Tibial nerve (tissue), 4 donors: ENCODE measurements at places on chromosomes 4 and X.

- no peaks in the 10 kb centered on the region for H3K36me3 ChIP-seq
- H3K4me3 ChIP-seq: peak within 1 kb of the TSS; percentile 93
- DNase-seq: peak; percentile 63
- H3K4me1 ChIP-seq: peaks cover 67% of the 10 kb centered on the region
- peak within 1 kb of the TSS; percentile 99 for H3K27ac ChIP-seq
Observed at GRCh38 chr4:139556071-139556723, at the start of gene SETD7. TSS of gene SETD7 (minus strand) at chr4:139556219. CDS start at chr4:139556137, 82 bp downstream.

GRCh38 chrX:50098241-50098640, 102.6 kb downstream of the AKAP4 start:
- no peaks in the 10 kb centered on the region for H3K36me3 ChIP-seq
- no peaks in the 10 kb centered on the region for H3K4me1 ChIP-seq
- no peak overlapping the region for H3K4me3 ChIP-seq
- H3K27me3 ChIP-seq: no peaks in the 10 kb centered on the region

DNA sequence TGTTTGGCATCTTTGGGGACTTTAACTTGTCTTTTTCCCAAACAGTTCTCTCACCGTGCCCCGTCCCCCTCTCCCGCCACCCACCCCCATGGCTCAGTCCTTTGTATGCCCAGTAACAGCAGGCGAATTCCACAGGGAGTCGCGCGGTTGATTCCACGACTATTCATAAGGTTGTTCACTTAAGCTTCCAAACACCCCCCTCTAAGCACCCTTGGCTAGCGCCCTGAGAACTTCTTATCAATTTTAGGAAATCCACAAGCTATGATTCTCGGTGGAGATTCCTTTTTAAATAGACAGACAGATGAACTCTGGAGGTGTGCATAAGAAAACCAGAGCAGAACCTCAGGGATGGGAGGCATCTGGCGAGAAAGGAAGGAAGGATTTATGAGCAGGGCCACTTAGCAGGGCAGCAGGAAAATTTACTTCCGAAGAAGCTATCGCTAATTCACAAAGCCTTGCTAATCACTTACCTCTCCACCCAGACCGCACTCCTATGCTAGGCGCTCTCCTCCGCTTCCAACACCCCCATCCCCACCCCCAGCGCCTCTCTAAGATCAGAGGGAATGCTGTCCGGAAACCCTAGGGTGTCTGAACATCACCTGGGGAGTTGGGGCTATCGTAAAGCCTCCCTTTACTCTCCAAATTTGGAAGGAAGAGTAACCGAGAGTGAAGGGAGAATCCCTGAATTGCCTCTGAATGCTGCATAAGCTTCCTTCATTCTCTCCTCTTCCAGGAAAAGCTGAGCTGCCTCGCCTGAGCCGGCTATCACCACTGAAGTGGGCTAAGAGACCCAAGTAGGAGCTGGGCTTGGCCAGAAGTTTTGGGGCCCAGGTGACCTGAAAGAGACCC, 1.7 kb downstream of the UNC5C start:
- no peaks in the 10 kb centered on the region for H3K4me1 ChIP-seq
- peak overlapping the region; percentile 47 for H3K4me3 ChIP-seq
- DNase-seq: no peak
- H3K36me3 ChIP-seq: no peaks in the 10 kb centered on the region
- no peaks in the 10 kb centered on the region for H3K27me3 ChIP-seq

DNA sequence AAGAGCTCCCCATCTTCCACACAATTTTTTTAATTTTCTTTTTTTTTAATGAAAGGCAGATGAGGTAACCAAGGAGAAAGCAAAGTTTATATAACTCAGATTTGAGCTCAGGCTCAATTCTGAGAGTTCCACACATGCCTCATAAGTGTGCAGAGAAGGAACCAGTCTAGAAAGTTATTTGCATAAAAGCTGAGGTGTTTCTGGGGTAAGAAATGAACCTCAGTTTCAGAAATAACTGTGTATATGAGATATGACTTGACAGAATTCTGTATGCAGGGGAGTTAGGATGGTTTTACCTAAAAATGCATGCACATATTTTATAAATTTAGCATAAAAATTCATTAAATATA, 51.3 kb downstream of the DTHD1 start:
- no peak overlapping the region for H3K27ac ChIP-seq
- no peak for DNase-seq
- H3K27me3 ChIP-seq: no peaks in the 10 kb centered on the region
- no peaks in the 10 kb centered on the region for H3K4me1 ChIP-seq
- no peak overlapping the region for H3K4me3 ChIP-seq
- no peaks in the 10 kb centered on the region for H3K36me3 ChIP-seq

DNA sequence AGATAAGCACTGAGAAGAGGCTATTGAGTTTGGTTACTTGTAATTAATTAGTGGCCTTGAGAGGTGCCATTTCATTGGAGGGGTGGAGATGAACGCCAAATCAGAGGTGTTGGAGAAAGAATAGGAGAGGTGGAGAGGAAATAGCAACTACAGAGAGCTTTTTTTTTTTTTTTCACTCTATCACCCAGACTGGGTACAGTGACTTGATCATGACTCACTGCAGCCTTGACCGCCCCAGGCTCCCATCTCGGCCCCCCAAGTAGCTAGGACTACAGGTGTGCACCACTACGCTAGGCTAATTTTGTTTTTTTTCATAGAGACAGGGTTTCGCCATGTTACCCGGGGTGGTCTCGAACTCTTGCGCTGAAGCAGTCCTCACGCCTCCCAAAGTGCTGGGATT, 5.2 kb downstream of the NHS start:
- no peaks in the 10 kb centered on the region for H3K27me3 ChIP-seq
- no peaks in the 10 kb centered on the region for H3K36me3 ChIP-seq
- H3K4me3 ChIP-seq: no peak overlapping the region
- no peak overlapping the region for H3K27ac ChIP-seq
- no peaks in the 10 kb centered on the region for H3K4me1 ChIP-seq
- DNase-seq: no peak

GRCh38 chr4:98377559-98377958, 116.4 kb downstream of the RAP1GDS1 start:
- H3K36me3 ChIP-seq: peaks cover 17% of the 10 kb centered on the region
- H3K27me3 ChIP-seq: no peaks in the 10 kb centered on the region
- no peak for DNase-seq
- no peak overlapping the region for H3K4me3 ChIP-seq

- no peak overlapping the region for H3K27ac ChIP-seq
- no peaks in the 10 kb centered on the region for H3K4me1 ChIP-seq
- H3K36me3 ChIP-seq: no peaks in the 10 kb centered on the region
- DNase-seq: no peak
- no peak overlapping the region for H3K4me3 ChIP-seq
- no peaks in the 10 kb centered on the region for H3K27me3 ChIP-seq
Observed at GRCh38 chr4:128955751-128956150, 137.6 kb downstream of the SCLT1 start.

GRCh38 chrX:110512341-110512740, 153.7 kb downstream of the RTL9 start:
- H3K36me3 ChIP-seq: no peaks in the 10 kb centered on the region
- H3K27ac ChIP-seq: no peak overlapping the region
- no peaks in the 10 kb centered on the region for H3K27me3 ChIP-seq
- no peaks in the 10 kb centered on the region for H3K4me1 ChIP-seq
- H3K4me3 ChIP-seq: no peak overlapping the region

- no peak overlapping the region for H3K27ac ChIP-seq
- H3K4me3 ChIP-seq: no peak overlapping the region
- H3K36me3 ChIP-seq: no peaks in the 10 kb centered on the region
- DNase-seq: peak; percentile 56
- no peaks in the 10 kb centered on the region for H3K27me3 ChIP-seq
Observed at GRCh38 chr4:915595-915994, 16.5 kb downstream of the GAK start.

DNA sequence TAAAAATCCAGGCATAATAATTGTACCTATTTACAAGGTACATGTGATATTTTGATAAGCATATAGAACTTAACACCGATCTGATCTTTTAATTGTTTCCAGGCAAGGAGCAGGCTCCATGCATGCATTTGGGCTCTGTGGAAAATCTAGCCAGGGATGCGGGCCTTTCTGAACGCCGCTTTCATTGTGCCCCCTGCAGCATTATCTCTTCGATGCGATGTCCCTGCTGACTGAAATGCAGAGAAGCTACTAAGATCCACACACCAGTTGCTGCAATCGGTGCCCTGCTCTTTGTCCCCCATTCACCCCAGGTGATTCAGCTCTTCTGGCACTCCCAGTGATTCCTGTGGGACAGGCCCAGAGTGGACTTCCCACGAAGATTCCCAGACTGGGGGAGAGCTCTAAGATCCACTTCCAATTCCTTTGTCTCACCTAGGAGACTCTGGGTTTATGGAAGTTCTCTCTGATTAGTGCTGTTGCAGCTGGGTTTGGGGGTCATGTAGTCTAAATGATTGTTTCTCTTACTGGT, 254.3 kb upstream of the AGA start:
- H3K4me1 ChIP-seq: no peaks in the 10 kb centered on the region
- no peaks in the 10 kb centered on the region for H3K27me3 ChIP-seq
- H3K4me3 ChIP-seq: no peak overlapping the region
- H3K27ac ChIP-seq: no peak overlapping the region
- H3K36me3 ChIP-seq: no peaks in the 10 kb centered on the region

DNA sequence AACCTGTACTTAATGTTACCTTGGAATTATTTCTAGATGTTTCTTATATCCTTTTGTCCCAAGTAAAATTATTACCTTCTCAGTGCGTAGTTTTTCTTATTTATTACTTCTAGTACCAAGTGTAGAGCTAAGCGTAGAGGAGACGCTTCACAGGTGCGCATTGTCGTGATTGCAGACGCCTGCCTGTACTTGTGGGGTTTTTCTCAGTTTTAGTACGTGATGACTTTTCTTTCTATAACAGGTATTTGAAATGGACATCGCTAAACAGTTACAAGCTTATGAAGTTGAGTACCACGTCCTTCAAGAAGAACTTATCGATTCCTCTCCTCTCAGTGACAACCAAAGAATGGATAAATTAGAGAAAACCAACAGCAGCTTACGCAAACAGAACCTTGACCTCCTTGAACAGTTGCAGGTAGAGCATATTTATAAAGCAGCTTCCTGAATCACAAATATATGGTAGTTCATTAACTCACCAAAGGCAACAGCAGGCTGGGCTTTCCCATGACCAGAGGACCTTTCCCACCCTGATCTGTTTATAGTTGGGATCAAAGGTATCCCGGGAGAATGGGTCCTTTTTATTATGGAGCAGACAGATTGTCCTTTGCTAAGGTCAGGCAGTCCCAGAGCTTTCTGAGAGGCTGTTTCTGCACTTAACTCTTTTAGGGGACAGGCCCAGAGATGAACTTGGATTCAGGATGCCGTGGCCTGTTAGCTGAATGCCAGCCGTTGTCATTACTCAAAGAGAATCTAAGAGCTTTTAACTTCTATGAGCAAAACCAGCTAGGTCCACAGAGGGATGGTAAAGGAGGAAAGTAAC, 172.9 kb downstream of the PTTG2 start:
- peaks cover 23% of the 10 kb centered on the region for H3K4me1 ChIP-seq
- H3K4me3 ChIP-seq: no peak overlapping the region
- no peak for DNase-seq
- peak overlapping the region; percentile 74 for H3K27ac ChIP-seq

- no peaks in the 10 kb centered on the region for H3K27me3 ChIP-seq
- H3K4me1 ChIP-seq: no peaks in the 10 kb centered on the region
- H3K4me3 ChIP-seq: no peak overlapping the region
- no peaks in the 10 kb centered on the region for H3K36me3 ChIP-seq
Observed at GRCh38 chr4:42271096-42271495, 118.6 kb upstream of the BEND4 start.

GRCh38 chr4:38856524-38857337, at the start of gene TLR6:
TSS of gene TLR6 (minus strand) at chr4:38856817. CDS start at chr4:38829473, 27,344 bp downstream.
- H3K4me3 ChIP-seq: peak within 1 kb of the TSS; percentile 36
- no peak for DNase-seq
- no peaks in the 10 kb centered on the region for H3K36me3 ChIP-seq
- no peaks in the 10 kb centered on the region for H3K27me3 ChIP-seq

GRCh38 chr4:188439641-188440311, 300.5 kb downstream of the TRIML1 start:
- H3K4me3 ChIP-seq: no peak overlapping the region
- DNase-seq: no peak
- H3K36me3 ChIP-seq: no peaks in the 10 kb centered on the region

DNA sequence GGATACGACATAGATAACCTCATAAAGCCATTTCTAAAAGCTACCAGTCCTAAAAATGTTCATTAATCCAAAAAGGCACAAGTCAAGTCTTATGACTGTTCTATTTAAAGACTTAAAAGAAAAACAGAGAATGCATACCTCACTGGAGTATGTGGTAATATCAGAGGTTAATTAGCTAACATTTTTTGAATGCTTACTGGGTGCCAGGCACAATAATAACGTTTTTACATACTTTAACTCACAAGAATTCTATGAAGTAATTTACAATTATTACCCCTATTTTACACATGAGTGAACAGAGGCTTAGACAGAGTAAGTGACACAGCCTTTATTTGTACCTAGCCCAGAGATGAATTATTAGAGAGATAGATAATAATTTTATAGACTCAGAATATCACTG, 207.5 kb downstream of the PDGFC start:
- H3K27ac ChIP-seq: no peak overlapping the region
- peaks cover 4% of the 10 kb centered on the region for H3K4me1 ChIP-seq
- DNase-seq: no peak
- H3K4me3 ChIP-seq: no peak overlapping the region
- H3K36me3 ChIP-seq: no peaks in the 10 kb centered on the region

GRCh38 chr4:147425019-147425418, 55.9 kb upstream of the EDNRA start:
- no peaks in the 10 kb centered on the region for H3K36me3 ChIP-seq
- no peak overlapping the region for H3K4me3 ChIP-seq
- no peak overlapping the region for H3K27ac ChIP-seq

DNA sequence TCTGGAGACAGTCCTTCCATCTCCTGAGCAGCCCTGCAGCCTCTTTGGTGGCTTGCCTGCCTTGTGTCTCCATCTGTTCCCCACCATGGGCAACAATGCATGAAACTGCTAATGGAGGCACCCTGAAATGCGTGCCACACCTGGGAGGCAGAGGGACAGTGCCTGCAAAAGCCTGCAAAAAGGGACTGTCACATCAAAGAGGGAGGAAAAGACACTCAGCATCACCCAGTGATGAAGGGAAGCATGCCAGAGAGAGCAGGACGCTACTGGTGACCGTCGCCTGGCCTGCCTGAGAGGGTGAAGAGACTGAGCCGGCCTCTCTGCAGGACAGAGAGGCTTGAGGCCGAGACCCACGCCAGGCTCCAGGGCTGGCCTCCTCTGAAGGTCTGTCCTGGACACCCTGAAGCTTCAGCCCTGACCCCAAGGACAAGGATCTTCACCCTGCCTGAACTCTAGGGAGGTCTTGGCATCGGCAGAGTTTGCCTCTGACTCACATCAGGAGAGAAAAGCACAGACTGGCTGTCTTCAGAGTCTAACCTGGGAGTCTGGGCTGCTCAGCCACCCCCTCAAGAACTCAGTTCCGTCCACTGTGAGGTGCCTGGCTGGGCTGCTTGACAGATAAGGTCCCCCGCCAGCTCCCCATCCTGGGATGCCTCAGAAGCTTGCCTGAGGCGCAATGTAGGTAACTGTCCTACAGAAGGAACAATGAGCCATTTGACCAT, 8.1 kb downstream of the ACSL1 start:
- no peak overlapping the region for H3K4me3 ChIP-seq
- no peaks in the 10 kb centered on the region for H3K27me3 ChIP-seq
- no peak overlapping the region for H3K27ac ChIP-seq
- no peak for DNase-seq

- no peaks in the 10 kb centered on the region for H3K4me1 ChIP-seq
- no peaks in the 10 kb centered on the region for H3K27me3 ChIP-seq
- no peak overlapping the region for H3K4me3 ChIP-seq
- no peaks in the 10 kb centered on the region for H3K36me3 ChIP-seq
- no peak overlapping the region for H3K27ac ChIP-seq
Observed at GRCh38 chrX:791479-792034, 161.0 kb downstream of the SHOX start.

- H3K4me1 ChIP-seq: no peaks in the 10 kb centered on the region
- no peaks in the 10 kb centered on the region for H3K36me3 ChIP-seq
- H3K4me3 ChIP-seq: no peak overlapping the region
Observed at GRCh38 chr4:13902146-13902545, 274.6 kb upstream of the BOD1L1 start.
